Heart left ventricle (tissue), 16 donors: ENCODE measurements at places on chromosomes 16 and 17. TPM values are rescaled to one million over a fixed set of nuclear protein-coding genes. Genes with fewer than 3 reads are reported as not detected.

GRCh38 chr17:62882284-62882683 lies 74.2 kb upstream of the MARCHF10 start:
- no peaks in the 10 kb centered on the region for H3K27me3 ChIP-seq
- H3K4me3 ChIP-seq: no peak overlapping the region
- no peaks in the 10 kb centered on the region for H3K36me3 ChIP-seq

DNA sequence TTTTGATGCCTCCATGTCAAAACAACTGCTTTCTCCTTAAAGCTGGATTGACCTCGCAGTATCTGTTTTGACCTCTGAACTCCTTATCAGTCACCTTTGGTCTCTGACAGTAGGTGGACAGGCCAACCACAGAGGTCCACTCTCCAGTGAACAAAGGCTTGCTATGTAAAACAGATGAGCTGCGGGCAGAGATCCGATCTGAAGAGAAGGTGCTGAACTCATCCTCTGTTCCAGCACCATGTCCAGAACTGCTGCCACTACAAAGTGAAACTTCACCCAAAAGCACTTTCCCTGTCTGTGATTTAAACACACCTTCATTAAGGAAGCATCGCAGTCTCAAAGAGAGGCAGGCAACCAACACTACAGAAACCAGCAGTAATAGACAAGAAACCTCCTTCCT lies 117.3 kb upstream of the CORO6 start:
- no peak for DNase-seq
- peaks cover 56% of the 10 kb centered on the region for H3K4me1 ChIP-seq
- peak overlapping the region; percentile 20 for H3K27ac ChIP-seq
- peaks cover 3% of the 10 kb centered on the region for H3K36me3 ChIP-seq
- no peak overlapping the region for H3K4me3 ChIP-seq

- no peaks in the 10 kb centered on the region for H3K36me3 ChIP-seq
- H3K27me3 ChIP-seq: no peaks in the 10 kb centered on the region
- no peaks in the 10 kb centered on the region for H3K4me1 ChIP-seq
Observed at GRCh38 chr16:53559270-53559951, 56.4 kb upstream of the AKTIP start.

DNA sequence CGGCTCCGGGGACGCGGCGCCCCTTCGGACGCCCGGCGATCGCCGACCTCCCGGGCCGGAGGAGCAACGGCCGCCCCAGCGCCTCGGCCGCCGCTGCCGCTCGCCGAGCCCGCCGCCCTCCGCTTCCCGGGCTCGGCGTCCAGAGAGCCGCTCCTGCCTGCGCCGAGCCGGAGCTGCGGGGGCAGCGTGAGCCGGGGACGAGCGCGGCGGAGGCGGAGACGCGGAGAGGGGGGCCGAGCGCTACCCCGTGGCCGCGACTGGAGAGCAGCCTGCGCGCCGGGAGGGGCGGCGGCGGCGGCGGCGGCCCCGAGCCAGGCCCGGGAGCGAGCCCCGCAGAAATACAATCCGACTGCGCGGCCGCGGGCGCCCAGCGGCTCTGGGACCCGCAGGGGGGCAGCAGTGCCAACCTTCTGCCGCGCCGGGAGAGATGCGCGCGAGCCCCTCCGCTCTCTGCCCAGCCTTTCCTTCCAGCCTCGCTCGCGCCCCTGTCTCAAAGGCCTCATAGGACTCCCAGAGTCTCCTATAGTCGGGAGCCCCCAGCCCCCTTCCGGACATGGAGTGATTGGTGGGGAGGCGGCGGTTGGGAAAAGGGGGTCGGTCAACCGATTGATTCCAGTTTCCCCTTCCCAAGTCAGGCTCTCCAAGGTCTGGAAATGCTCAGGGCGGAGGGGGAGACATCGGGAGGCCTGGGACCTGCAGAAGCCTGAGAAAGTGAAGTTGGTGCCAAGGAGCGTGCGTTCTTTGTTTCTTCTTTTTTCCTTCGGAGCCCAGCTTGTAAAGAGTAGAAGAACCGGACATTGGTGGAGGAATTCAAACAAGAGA lies 1.0 kb upstream of the SDK2 start:
- peak overlapping the region; percentile 20 for H3K27ac ChIP-seq
- DNase-seq: peak; percentile 72

Gene RNF135
- 6.6 TPM for total RNA-seq
